ENCODE measurements at places on chromosomes 3 and 15. TPM values are rescaled to one million over a fixed set of nuclear protein-coding genes. Genes with fewer than 3 reads are reported as not detected.
A peak's percentile ranks its signal among the peaks of the same experiment; 100 is the strongest.

CLDN18 gene
- 1.8 TPM for polyA plus RNA-seq

- DNase-seq, result peak; percentile 20
These were observed 138.7 kb upstream of the LRTM1 start for GRCh38 chr3:55066551-55067047.

GRCh38 chr3:147403511-147403910, 2.8 kb downstream of the ZIC4 start:
- DNase-seq, result no peak

GRCh38 chr15:78075490-78076230, 1.9 kb downstream of the TBC1D2B start:
- DNase-seq, result peak; percentile 65

GRCh38 chr3:44039006-44039405, 202.7 kb upstream of the TOPAZ1 start:
- no peak for DNase-seq

DNA sequence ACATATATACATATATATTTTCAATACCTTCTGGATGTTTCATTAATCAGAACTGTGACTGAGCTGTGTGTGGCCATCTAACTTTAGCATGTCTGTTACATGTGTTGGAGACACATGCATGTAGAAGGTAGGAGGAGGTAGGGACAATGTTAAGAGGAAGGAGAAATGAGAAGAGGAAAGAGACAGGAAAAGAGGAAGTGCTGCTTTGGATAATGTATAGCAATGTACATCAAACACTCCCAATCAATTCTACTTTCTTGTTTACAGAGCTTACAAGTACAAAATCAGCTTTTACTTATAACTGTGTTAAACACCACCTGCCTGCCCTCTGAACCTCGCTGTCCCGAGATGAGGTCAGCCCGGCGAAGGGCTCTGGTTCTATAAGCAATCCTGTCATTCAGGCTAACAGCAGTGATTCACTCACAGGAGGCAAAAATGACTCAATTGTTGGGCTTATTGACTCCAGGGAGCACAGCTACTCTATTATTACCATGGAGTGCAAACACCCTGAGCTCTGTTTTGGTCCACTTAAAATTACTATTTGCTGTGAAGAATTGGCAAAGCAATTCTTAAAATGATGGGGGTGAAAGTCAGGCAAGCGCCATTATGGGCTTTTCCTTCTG, 188.9 kb downstream of the MEIS2 start:
- DNase-seq, result no peak

- DNase-seq, result no peak
These were observed 23.8 kb upstream of the MYZAP start for GRCh38 chr15:57567891-57568290.

DNA sequence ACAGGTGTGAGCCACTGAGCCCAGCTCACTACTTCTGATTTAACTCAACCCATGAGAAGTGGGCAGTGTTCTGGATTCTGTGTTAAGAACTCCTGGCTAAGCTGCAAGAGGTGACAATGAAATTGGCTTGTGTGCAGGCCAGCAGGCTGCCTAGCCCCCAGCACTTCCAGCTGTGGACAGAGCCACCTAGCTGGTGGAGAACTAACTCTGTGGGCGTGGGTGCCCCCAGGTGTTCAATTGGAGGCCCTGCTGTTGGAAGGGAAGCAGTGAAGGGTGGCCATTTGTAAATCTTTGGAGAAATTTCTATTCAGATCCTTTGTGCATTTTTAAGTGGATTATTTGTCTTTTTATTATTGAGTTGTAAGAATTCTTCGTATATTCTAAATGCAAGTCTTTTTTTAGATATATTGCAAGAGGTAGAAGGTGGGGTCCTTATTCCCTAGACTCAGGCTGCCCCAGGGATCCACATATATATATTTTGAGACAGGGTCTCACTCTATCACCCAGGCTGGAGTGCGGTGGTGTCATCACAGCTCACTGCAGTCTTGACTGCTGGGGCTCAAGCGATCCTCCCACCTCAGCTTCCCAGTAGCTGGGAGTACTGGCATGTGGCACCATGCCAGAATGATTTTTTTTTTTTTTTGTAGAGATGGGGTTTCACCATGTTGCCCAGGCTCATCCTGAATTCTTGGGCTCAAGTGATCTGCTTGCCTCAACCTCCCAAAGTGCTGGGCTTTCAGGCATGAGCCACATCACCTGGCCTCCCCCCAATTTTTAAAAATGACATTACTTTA, 7.2 kb upstream of the SCAMP5 start:
- DNase-seq, result no peak

GRCh38 chr3:62241279-62241678, 132.1 kb downstream of the FEZF2 start:
- DNase-seq, result no peak

GRCh38 chr3:193732827-193733226, 139.8 kb downstream of the OPA1 start:
- no peak for DNase-seq

GRCh38 chr3:50657816-50658215, 16.9 kb upstream of the DOCK3 start:
- DNase-seq, result no peak

GRCh38 chr3:152350139-152350538, 81.4 kb downstream of the MBNL1 start:
- DNase-seq, result no peak

GRCh38 chr3:67559029-67559605, 95.3 kb downstream of the SUCLG2 start:
- DNase-seq, result no peak

DNA sequence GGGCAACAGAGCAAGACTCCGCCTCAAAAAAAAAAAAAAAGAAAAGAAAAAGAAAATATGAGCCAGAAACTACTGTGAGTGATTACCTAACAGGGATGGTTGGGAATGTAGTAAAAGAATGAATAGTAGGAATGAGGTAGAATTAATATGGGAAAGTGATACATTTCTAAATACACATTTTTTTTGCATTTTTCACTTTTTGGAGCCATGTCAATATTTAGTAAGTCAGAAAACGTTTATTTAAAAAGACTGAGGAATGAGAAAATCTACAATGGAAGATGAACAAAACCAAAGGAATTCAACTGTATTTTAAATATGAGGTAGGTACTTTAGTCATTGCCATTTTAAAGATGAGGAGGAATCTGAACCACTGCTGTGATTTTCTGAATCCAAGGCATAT, 817.2 kb upstream of the CADM2 start:
- DNase-seq, result no peak

DNA sequence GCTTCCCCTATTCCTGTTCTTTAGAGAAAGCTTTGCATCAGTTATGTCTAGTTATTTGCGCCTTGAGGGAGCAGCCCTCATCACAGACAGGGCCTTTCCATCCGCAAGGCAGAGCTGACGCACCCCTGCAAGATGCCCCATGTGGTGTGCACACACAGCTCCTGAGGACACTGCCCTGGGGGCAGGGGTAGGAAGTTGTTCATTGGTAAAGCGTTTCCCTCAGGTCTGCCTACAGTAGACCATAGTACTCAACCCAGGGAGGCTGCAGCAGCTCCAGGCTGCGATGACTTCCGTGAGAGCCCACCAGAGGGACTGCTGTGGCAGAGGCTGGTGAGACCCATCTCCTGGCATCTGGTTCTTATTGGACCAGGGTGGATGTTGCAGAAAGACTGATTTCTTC, 55.1 kb upstream of the PLXNA1 start:
- DNase-seq, result no peak

DNA sequence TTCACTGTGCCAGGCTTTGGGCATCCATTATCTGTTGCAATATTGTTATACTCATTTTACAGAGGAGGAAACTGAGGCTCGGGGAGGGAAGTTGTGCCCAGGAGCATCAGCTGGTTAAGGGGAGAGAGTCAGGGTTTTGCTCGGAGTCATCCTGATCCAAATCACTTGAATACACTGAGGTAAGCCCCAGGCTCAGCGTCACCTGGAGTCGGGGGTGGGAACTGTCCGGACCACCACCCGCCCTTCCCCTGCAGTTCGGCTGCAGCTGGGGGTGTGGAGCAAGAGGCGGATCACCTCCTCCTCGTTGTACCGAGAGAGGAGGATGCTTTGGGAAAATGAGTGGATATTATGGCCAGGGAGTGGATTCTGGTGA, 646 bp downstream of the HRH1 start:
- no peak for DNase-seq

DNA sequence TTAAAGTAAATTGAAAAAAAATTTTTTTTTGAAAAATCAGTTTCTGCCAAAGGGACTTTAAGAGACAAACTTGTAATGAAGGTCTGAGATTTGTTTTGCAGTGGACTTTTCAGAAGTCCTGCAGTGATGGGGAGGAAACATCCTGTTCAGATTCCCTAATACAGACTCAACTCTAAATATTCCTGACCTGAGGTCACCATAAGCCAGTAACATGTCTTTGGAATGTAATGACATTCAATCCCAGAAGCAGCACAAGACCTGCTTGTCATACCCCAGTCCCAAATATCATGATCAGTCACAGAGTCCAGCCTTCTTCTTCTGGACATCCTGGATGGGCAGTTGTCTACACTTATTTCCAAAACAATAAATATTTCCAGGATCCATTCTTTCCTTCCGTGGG, 53.6 kb downstream of the TMEM39A start:
- no peak for DNase-seq

DNA sequence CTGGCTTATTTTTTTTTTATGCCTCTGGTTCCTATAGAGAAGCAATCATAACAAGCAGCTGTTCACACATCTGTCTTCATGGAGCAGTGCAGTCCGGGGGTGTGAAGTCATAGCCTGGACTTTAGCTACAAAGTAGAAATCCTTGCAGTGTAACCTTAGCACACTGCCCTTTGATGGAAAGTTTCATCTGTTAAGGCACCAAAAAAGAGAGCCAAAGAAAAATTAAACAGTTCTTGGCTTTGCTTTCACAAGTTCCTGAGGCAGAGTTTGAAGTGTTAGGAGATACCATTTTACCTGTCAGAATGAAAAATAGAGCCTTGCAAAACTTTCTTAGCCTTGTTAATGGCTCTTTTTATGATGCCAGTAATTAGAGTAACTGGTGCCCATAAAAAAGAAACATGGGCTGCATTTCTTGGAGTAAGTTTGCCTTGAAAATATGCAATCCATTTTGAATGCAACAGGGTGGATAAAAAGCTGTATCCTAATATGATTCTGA, 84.1 kb downstream of the PIK3R4 start:
- peak; percentile 68 for DNase-seq

All from renal cortex interstitium (tissue), 15 donors.